ENCODE measurements at places on chromosomes 3 and 15.

- DNase-seq = no peak
Observed at GRCh38 chr3:46030626-46031025, 3.3 kb upstream of the XCR1 start.

- no peak for DNase-seq
Observed at GRCh38 chr3:104549099-104549714, 817.5 kb upstream of the ALCAM start.

DNA sequence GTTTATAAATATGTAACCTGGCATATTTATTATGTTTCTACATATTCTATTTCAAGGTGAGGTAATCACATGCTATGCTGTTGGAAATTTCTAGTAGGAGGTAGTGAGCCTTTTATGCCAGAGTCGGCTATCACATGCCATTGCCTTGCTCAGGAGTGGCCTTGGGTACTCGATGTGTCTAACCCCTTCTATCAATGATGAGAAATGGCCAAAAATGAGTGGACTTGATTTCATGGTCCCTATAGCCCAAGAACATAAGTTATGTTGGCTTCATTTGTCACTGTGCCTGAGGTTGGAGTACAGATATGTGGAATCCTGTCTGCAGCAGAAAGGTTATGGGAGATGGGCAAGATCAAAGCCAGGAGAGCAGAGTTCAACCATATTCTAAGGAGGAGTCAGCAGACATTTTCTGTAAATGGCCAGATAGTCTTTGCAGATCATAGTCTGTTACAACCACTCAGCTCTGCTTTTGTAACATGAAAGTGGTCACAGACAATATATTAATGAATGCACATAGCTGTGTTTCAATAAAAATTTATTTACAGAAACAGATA lies 554.4 kb downstream of the PDCD6IP start:
- no peak for DNase-seq

DNA sequence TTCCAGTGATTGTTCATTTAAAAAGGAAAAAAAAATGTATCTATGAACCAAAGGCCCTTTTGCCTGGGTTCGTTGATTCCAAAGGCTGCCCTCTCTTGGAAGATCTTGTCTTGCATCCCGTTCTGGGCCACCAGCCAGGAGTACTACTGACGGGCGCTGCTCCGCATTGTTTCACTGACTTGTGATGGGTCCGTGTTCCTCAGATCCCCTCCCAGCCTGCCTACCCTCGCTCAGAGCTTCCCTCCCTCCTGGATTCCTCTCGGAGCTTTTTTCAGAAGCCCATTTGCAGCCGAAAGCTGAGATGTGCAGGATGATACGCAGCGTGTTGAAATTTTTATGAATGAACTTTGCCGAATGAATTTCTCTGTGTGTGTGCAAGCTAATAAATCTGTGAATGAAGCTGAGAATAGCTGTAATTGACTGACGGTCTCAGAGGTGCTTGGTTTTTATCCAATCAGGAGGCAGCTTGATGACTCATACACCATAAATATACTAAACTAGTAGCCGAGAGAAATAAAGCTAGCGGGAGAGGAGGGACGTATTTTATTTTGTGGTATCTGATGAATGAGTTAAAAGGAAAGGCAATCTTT lies at the start of gene SHC4:
SHC4 (minus strand) TSS at position 396 of the 590 bp plus-strand sequence. CDS start 904 bp downstream, outside the sequence.
- peak; percentile 57 for DNase-seq

- DNase-seq = no peak
Observed at GRCh38 chr15:74960995-74961588, 4.5 kb upstream of the RPP25 start.

- DNase-seq = no peak
Observed at GRCh38 chr3:64972793-64973192, 285.0 kb upstream of the ADAMTS9 start.

- DNase-seq = no peak
Observed at GRCh38 chr3:149142682-149143081, 13.2 kb downstream of the HPS3 start.

DNA sequence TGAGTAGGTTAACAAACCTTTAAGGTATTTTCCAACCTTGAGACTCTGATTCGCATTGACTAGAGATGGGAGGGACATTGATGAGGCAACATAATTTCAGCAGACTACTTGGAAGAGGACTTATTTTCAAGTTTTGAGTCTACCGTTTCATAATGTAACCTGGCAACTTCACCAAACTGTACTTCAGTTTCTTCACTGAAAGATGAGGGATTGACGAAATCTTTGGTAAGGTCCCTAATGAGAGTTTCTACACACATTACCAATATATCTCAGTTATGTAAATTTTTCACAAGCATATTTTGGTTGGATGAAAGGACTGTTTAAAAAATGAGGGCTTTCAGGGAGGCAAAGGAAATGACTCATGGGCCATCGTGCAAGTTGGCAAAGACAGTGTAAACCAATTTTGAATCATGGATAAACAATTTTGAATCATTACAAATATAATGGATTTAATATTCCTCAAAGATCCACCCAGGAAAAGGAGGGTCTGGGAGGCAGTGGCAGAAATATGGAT lies 28.7 kb upstream of the SEMA6D start:
- no peak for DNase-seq

Data from COR-L47 (cell line).